Thymus (tissue), 14 donors: ENCODE measurements at places on chromosomes 1 and 21. TPM values are rescaled to one million over a fixed set of nuclear protein-coding genes. Genes with fewer than 3 reads are reported as not detected.

DNA sequence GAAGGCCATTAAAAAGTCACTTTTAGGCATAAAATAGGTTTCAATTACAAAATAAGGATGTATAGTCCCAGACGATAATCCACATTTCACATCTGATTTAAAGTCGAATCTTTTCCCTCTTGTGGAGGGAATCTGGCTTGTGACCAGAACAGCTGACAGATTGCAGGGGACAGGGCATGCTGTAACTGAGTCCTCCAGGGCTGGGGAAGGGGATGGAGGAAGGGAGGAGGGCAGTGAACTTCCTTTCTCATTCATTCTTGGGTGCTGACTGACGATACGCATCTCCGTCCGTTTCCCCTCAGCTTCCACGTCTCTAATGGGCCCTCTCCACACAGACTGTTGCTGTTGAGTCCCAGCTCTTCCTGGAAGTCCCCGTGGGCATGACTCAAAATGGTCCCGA is 108.1 kb upstream of the CSF3R start:
- DNase-seq: no peak

GRCh38 chr21:36976228-36976861 is 9.9 kb upstream of the HLCS start:
- no peak for DNase-seq

GBP6 gene
- 0.61 TPM for total RNA-seq

GRCh38 chr1:117757668-117758067 is 151.8 kb downstream of the TENT5C start:
- no peak for DNase-seq

C1QB gene
- total RNA-seq: 118 TPM

GRCh38 chr1:9766759-9767442 is 56.9 kb downstream of the CLSTN1 start:
- no peak for DNase-seq

DNA sequence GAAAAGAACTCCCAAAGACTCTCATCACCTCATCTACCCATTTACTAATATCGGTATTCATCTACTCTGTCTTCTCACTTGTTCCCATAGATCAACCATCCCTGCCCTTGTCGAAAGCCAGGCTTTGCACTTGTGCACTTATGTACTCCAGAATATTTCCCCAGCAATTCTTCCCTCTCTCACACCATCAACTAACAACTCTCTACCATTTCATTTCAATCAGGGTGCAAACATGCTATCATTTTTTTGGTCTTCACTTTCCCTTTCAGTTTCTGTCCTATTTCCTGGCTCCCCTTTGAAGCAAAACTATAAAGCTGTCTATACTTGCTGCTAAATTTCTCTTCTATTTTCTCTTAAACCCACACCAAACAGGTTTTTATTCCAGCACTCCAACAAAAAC is 6.7 kb downstream of the C1orf105 start:
- DNase-seq: peak; percentile 68

- peak; percentile 38 for DNase-seq
Measured at GRCh38 chr1:109040989-109041620, 797 bp downstream of the WDR47 start.

- DNase-seq: no peak
Measured at GRCh38 chr1:62232871-62233278, 38.2 kb downstream of the L1TD1 start.

- DNase-seq: no peak
Measured at GRCh38 chr21:34836103-34836932, 167.5 kb downstream of the CLIC6 start.

HUNK gene
- 1.1 TPM for total RNA-seq

GRCh38 chr1:2544093-2544874 is 11.9 kb upstream of the TNFRSF14 start:
- DNase-seq: no peak

ERICH3 gene
- 5.2 TPM for total RNA-seq

OSCP1 gene
- total RNA-seq: 4.0 TPM

ELAPOR1 gene
- 1.3 TPM for total RNA-seq

DNA sequence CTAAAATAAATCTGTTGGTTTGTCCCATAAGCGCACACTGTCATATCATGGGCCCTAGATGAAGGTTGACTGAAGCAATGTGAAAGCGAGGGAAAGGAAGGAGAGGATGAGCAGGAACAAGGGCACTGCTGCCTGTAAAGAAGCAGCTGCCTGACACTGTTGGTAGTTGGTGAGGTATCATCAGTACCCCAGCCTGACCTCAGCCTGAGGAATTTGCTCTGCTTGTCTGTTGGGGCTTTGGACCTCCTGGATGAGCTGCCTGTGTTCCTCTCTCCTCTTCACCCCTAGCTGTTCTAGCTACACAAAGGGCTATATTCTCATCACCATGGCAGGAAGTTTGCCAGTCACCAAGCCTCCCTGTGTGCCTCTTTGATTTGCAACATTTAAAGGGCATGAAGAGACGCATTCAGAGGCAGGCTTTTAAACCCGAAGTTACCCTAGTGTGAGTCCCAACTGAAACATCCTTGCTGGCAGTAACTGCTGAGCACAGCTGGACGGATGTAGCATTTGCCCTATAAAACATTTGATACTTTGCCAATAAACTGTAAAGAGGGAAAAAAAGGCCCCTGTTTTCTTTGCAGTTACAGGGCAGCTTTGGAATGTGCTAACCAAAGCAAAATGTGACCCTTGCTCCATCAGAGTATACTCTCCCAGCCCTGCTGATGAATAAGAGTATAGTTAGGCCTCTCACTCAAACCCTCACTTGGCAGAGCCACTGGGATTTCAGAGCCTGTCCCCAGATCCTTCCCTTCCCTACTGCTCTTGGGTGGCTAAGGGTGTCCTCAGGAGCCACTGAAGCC is 22.2 kb upstream of the SPATA6 start:
- no peak for DNase-seq

GRCh38 chr1:57532299-57532698 is 108.4 kb upstream of the DAB1 start:
- no peak for DNase-seq

DNA sequence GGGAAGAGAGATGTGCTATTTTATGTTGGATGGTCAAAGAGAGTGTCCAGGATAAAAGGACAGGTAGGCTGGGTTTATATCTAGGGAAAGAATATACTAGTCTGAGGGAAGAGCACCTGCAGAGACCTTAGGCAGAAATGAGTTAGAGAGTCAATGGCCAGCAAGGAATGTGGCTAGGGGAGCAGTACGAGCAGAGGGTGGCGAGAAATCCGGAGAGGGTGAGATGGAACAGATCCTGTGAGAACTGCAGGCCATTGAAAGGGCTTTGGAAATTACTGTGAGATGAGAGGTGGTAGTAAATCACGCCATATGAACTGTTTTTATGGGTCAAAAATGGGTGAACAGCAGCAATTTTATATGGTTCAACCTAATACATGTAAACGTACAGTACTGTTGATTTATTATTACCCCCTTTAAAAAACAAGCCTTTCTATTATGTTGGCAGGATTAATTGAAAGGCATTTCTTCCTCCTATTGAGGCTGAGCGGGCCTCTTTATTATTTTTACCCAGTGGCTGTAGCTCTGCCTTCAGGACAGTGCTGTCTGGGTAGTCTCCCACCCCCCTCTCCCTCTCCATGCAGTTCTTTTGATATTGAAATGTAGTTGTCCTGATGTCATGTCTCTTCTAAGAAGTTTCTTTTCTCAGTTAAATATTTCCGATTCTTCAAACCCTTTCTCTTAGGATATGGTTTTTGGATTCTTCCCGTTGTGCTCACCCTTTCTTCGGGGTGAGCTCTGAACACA is 75.2 kb upstream of the CD1D start:
- no peak for DNase-seq
